Neural crest cell (in vitro differentiated cells): ENCODE measurements at places on chromosomes 5 and 9.

- no peak for DNase-seq
Observed at GRCh38 chr9:23615569-23615968, 210.5 kb downstream of the ELAVL2 start.

DNA sequence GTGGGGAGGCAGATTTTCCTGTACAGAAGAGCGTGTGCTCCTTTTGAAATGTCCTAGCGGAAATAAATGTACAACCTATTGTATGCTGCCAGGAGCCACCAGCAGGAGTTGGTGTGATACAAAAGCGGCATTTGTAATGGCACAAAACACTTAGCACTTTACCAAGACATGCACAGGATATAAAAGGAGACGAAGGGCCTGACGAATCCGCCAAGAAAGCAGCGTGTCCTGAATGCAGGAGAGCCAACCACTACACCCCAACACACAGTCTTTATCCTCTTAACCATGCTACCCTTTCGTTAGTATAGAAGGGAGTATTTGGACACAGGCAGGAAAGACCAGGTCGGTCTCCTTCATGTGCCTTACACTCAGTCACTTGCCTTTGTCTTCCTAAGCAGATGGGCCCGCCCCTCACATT lies 218.1 kb downstream of the TRIM32 start:
- no peak for DNase-seq

GRCh38 chr5:144142139-144142823 lies 28.2 kb downstream of the YIPF5 start:
- no peak for DNase-seq

- no peak for DNase-seq
Observed at GRCh38 chr9:34636791-34637355, 714 bp downstream of the SIGMAR1 start.

GRCh38 chr5:2602451-2603271 lies 148.8 kb downstream of the IRX2 start:
- no peak for DNase-seq

- no peak for DNase-seq
Observed at GRCh38 chr5:7397937-7398336, 2.0 kb downstream of the ADCY2 start.

- peak; percentile 53 for DNase-seq
Observed at GRCh38 chr9:114033397-114034103, 44.5 kb downstream of the AMBP start.
